Liver (tissue), 10 donors: ENCODE measurements at places on chromosomes 1 and 21. TPM values are rescaled to one million over a fixed set of nuclear protein-coding genes. Genes with fewer than 3 reads are reported as not detected.
A peak's percentile ranks its signal among the peaks of the same experiment; 100 is the strongest.

GRCh38 chr21:29130270-29130969 lies at the start of gene MAP3K7CL:
TSS of gene MAP3K7CL (plus strand) at chr21:29130644. CDS start at chr21:29133345, 2,701 bp downstream.
- H3K27ac ChIP-seq, result no peak within 1 kb of the TSS
- DNase-seq, result no peak
- H3K27me3 ChIP-seq, result no peaks in the 10 kb centered on the region
- H3K4me1 ChIP-seq, result peaks cover 1% of the 10 kb centered on the region

GRCh38 chr1:231144416-231145193 lies 17.3 kb upstream of the TRIM67 start:
- DNase-seq, result no peak
- no peaks in the 10 kb centered on the region for H3K4me1 ChIP-seq
- H3K4me3 ChIP-seq, result no peak overlapping the region
- no peaks in the 10 kb centered on the region for H3K27me3 ChIP-seq

- no peaks in the 10 kb centered on the region for H3K36me3 ChIP-seq
- no peaks in the 10 kb centered on the region for H3K27me3 ChIP-seq
- peaks cover 13% of the 10 kb centered on the region for H3K4me1 ChIP-seq
- DNase-seq, result no peak
Observed at GRCh38 chr21:33968080-33968994, 52.7 kb upstream of the ATP5PO start.

GRCh38 chr1:21781815-21782348 lies 1.1 kb downstream of the USP48 start:
- peak overlapping the region; percentile 98 for H3K27ac ChIP-seq
- H3K27me3 ChIP-seq, result no peaks in the 10 kb centered on the region
- H3K4me3 ChIP-seq, result peak overlapping the region; percentile 99

- no peak for DNase-seq
- H3K4me1 ChIP-seq, result peaks cover 25% of the 10 kb centered on the region
- peak overlapping the region; percentile 52 for H3K4me3 ChIP-seq
- H3K27me3 ChIP-seq, result no peaks in the 10 kb centered on the region
- no peaks in the 10 kb centered on the region for H3K36me3 ChIP-seq
- H3K27ac ChIP-seq, result peak overlapping the region; percentile 98
Observed at GRCh38 chr1:225428881-225429455, 1.1 kb upstream of the LBR start.

DNA sequence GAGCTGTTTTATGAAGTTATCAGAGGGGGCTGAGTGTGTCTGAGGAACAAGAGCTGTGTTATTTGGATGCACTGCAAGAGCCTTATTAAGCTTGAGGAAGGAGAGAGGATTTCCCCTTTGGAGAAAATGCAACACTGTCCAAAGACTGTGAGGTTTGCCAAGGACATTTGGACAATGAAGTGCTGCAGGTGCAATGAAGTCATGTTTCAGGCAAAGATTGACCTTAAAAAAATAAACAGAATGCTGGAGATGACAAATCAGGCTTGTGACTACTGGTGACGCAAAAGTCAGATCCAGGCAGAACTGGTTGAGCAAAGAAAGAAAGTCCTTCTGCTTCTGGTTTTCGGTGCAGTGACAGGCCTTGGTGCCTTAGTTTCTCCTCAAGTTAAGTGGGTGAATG lies 125.2 kb upstream of the KIAA0040 start:
- no peaks in the 10 kb centered on the region for H3K4me1 ChIP-seq
- no peaks in the 10 kb centered on the region for H3K36me3 ChIP-seq
- no peak overlapping the region for H3K4me3 ChIP-seq
- H3K27ac ChIP-seq, result no peak overlapping the region
- no peak for DNase-seq

- no peaks in the 10 kb centered on the region for H3K27me3 ChIP-seq
- no peak overlapping the region for H3K4me3 ChIP-seq
- H3K36me3 ChIP-seq, result peaks cover 2% of the 10 kb centered on the region
- H3K4me1 ChIP-seq, result peaks cover 10% of the 10 kb centered on the region
- H3K27ac ChIP-seq, result no peak overlapping the region
Observed at GRCh38 chr1:119314001-119314796, 54.4 kb upstream of the HAO2 start.

S100A8 gene
- 99.3 TPM for total RNA-seq

LCE2A gene
- not detected for total RNA-seq

TXNDC12 gene
- 22.3 TPM for total RNA-seq
